ENCODE measurements at places on chromosomes 3 and 15.

GRCh38 chr3:29240248-29240647, 40.6 kb upstream of the RBMS3 start:
- DNase-seq, result peak; percentile 59

DNA sequence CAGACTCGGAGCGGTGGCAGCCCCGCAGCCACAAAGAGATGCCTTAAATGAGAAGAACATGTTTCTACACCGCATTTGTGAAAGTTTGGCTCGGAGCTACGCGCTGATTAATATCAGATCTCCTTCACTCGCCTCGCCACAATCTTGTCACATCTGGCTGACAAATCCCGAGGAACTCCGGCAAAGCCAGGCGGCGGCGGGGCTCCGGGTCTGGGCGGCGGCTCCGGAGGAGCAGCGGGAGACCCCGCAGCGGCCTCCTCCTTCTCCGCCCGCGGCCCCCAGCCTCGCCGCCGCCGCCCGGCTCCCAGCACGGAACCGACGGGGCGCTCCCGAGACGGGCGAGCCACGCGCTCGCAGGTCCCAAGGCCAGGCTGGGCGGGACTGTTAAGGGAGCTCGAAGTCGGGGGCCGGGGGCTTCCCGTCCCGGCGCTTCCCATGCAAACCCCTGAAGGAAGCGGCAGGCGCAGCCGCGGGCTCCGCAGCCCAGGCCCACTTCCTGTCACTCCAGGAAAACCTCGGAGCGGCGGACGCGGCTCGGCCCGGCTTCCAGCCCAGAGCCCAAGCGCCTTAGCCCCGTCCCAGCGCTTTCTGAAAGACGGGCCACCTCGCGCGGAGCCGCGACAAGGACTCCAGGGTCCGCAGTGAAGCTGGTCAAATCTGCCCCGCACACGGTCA, 1.2 kb downstream of the BNC1 start:
- DNase-seq, result no peak

GRCh38 chr15:100772892-100773520, 106.6 kb upstream of the ALDH1A3 start:
- DNase-seq, result no peak

DNA sequence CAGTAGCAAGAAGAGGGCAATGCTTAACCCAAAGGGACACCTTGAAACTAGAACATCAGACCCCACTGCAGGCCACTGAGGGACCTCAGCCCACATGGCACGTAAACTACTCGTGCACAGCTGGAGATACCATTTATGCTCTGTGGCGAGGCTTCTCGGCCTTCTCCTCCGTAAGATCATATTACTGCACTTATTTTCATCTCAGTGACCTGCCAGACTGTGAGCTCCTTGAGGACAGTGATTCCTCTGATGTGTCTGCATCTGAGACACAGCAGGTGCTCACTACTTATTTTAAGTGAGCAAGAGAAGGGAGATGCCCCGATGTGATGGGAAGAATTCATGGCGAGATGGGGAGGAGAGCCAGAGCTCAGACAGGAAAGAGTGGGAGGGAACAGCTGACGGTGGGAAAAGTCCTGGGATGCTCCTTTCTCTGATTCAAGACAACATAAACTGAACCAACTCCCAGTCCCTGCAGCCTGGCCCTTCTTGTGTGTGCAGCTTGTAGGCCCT, 137.6 kb downstream of the RPLP1 start:
- DNase-seq, result no peak

DNA sequence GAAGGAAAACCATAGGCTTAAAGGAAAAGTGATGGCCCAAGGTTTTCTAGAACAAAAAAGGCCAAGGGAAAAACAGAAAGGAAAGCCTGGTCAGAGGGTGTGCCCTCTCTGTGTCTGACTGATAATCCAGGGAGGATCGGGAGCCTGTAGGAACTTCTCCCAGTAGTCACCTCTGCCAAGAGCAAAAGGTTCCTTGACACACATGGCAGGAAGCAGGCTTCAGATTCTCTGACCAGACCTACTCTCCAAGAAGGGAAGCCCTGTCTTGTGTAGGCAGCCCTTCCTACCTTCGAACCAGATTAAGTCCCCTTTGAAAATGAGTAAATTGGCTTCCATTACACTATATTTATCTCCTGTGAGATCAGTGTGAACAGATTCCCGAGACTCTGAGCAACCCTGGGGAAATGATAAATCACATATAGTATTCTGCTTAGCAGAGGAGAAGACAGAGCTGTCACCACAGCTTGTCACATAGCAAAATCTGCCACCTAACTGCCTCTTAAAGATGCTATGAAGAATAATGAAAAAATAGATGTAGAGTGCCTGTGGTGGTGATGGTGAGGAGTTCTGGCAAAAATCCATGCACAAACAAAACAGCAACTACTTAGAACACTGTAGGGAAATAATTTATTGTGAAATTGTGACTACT, 38.8 kb downstream of the PARP14 start:
- no peak for DNase-seq

- DNase-seq, result no peak
Observed at GRCh38 chr3:15107075-15107947, 8.4 kb upstream of the RBSN start.

GRCh38 chr3:39279745-39280517, at the start of gene CX3CR1:
TSS of gene CX3CR1 (minus strand) at chr3:39280036. CDS start at chr3:39266509, 13,527 bp downstream.
- DNase-seq, result no peak

GRCh38 chr3:123834631-123835030, 49.5 kb downstream of the MYLK start:
- DNase-seq, result peak; percentile 71

All from fibroblast of the aortic adventitia (primary cell).